Aorta (tissue), 5 donors: ENCODE measurements at places on chromosomes 2 and 18. TPM values are rescaled to one million over a fixed set of nuclear protein-coding genes. Genes with fewer than 3 reads are reported as not detected.

The C2orf78 gene
- not detected for total RNA-seq

DNA sequence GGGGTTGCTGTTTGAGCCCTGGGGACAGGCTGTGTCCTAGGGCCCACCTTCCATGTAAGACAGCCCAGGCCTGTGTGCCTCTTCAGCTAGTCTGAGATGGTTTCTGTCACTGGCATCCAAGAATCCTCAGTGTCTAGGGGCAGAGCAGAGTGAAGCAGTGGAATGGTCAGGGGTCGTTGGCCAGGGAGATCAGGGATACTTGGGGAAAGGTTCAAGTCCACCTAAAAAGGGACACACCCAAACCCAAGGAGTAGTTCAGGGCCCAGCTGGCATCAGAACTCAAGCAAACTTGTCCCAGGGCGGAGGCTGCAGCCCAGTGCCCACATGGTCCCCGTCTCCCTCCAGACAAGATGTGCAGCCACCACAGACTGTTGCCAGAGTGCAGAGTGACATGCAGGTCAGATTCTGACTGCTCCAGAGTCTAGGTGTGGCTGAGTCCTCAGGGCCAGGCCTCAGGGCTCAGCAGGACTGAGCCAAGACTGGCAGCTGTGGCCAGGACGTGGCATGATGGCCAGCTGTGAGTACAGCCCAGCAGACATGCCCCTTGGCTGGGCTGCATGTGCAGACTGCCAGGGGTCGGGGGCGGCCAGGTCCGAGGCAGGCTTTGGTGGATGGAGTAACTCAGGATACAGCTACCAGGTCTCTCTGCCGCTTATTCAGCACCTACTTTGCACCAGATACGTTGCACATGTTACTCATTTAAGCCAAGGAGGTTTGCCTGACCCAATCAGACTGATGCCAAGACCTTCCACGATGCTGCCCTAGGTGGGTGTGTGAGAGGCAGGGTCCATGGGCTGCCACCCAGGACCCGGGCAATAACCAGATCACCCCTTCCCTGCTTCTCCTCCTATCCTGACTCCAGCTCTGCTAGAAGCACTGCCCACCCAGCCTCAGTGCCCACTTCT lies 146.6 kb downstream of the SMAD7 start:
- peak; percentile 67 for DNase-seq
- peaks cover 2% of the 10 kb centered on the region for H3K4me1 ChIP-seq
- H3K4me3 ChIP-seq: no peak overlapping the region

- no peaks in the 10 kb centered on the region for H3K36me3 ChIP-seq
- H3K27me3 ChIP-seq: peaks cover 2% of the 10 kb centered on the region
- H3K4me1 ChIP-seq: no peaks in the 10 kb centered on the region
- no peak overlapping the region for H3K27ac ChIP-seq
- DNase-seq: no peak
These were observed 2114.6 kb upstream of the PIK3C3 start for GRCh38 chr18:39840406-39840805.

- H3K4me1 ChIP-seq: no peaks in the 10 kb centered on the region
- DNase-seq: no peak
- no peaks in the 10 kb centered on the region for H3K27me3 ChIP-seq
- peak overlapping the region; percentile 3 for H3K27ac ChIP-seq
- H3K36me3 ChIP-seq: no peaks in the 10 kb centered on the region
- no peak overlapping the region for H3K4me3 ChIP-seq
These were observed 34.1 kb downstream of the HK2 start for GRCh38 chr2:74867841-74868658.

DNA sequence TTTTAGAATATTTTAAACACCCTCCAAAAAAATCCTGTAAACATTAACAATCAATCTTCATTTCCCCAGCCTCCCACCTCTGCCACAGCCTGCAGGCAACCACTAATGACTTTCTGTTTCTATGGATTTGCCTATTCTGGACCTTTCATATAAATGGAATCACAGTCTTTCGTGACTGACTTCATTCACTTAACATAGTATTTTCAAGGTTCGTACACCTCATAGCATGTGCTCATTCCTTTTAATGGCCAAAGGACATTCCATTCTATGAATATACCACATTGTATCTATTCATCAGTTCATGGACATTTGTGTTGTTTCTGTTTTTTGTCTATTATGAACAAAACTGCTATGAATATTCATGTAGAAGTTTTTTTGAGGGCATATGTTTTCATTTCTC lies 48.5 kb downstream of the NAT8 start:
- H3K27ac ChIP-seq: no peak overlapping the region
- H3K4me3 ChIP-seq: no peak overlapping the region
- H3K36me3 ChIP-seq: no peaks in the 10 kb centered on the region
- no peaks in the 10 kb centered on the region for H3K27me3 ChIP-seq
- DNase-seq: no peak

DNA sequence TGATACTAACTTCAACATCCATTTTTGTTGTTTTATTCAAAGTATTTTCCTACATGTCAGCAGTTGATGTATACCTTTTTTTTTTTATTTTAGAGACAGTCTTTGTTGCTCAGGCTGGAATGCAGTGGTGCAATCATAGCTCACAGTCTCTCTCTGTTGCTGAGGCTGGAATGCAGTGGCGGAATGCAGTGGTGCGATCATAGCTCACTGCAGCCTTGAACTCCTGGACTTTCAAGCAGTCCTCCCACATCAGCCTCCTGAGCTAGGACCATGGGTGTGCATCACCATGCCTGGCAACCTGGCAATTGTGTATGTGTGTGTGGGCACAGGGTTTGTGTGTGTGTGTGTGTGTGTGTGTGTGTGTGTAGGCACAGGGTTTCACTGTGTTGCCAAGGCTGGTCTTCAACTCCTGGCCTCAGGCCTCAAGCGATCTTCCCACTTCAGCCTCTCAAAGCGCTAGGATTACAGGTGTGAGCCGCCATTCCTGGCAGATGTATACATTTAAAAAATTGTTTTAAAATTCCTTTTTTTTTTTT lies 24.8 kb downstream of the SANBR start:
- no peaks in the 10 kb centered on the region for H3K36me3 ChIP-seq
- no peak for DNase-seq
- no peaks in the 10 kb centered on the region for H3K27me3 ChIP-seq
- no peak overlapping the region for H3K4me3 ChIP-seq
- H3K27ac ChIP-seq: no peak overlapping the region

The GATA6 gene
- 41.5 TPM for total RNA-seq

GRCh38 chr18:59904011-59904601 lies 4.3 kb downstream of the PMAIP1 start:
- H3K4me3 ChIP-seq: no peak overlapping the region
- H3K36me3 ChIP-seq: no peaks in the 10 kb centered on the region
- H3K27ac ChIP-seq: no peak overlapping the region

The ALPG gene
- not detected for total RNA-seq

- no peaks in the 10 kb centered on the region for H3K27me3 ChIP-seq
- H3K36me3 ChIP-seq: no peaks in the 10 kb centered on the region
- DNase-seq: no peak
These were observed 217.0 kb upstream of the ZNF521 start for GRCh38 chr18:25568986-25569385.

DNA sequence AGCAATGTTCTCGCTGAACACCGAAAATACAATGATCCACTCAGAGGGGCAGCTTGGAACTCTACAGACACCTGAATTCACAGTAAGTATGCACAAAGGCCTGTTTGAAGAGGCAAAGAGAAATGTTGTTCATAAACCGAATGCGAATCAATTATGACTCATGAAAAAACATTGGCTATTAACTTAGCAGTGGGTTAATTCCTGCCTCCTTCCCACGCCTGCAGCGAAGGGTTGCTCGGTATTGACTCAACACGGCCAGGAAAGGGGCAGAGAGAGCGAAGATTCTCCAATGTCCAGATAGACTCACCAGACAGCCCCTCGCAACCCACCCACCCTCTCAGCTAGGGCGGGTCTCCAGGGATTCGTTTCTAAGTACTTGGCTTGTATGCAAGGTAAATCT lies 9.4 kb downstream of the CRACDL start:
- DNase-seq: no peak
- H3K27me3 ChIP-seq: no peaks in the 10 kb centered on the region
- no peaks in the 10 kb centered on the region for H3K4me1 ChIP-seq
- H3K27ac ChIP-seq: no peak overlapping the region

DNA sequence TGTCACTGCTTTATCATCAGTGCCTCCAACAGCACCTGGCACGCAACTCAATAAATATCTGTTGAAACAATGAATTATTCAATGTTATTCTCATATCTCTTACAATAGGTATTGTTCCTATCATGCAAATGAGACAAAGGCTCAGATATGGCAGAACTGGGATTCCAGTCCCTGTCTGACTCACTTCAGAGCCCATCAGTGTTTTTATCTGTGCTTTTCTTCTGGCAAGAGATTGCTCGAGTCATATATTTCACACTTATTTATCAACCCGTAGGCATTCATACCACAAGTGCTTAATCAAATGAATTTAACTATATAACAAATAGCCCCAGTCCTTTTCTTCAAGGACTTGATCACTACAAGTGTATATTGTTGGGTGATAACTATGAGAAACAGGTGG lies 76.4 kb upstream of the TSPYL6 start:
- no peaks in the 10 kb centered on the region for H3K36me3 ChIP-seq
- DNase-seq: no peak
- no peak overlapping the region for H3K27ac ChIP-seq
- H3K27me3 ChIP-seq: no peaks in the 10 kb centered on the region
- H3K4me1 ChIP-seq: peaks cover 2% of the 10 kb centered on the region
- no peak overlapping the region for H3K4me3 ChIP-seq

GRCh38 chr2:233288663-233289062 lies 19.0 kb upstream of the SAG start:
- H3K4me3 ChIP-seq: no peak overlapping the region
- H3K27ac ChIP-seq: no peak overlapping the region
- peaks cover 22% of the 10 kb centered on the region for H3K36me3 ChIP-seq
- no peak for DNase-seq
- H3K27me3 ChIP-seq: no peaks in the 10 kb centered on the region

DNA sequence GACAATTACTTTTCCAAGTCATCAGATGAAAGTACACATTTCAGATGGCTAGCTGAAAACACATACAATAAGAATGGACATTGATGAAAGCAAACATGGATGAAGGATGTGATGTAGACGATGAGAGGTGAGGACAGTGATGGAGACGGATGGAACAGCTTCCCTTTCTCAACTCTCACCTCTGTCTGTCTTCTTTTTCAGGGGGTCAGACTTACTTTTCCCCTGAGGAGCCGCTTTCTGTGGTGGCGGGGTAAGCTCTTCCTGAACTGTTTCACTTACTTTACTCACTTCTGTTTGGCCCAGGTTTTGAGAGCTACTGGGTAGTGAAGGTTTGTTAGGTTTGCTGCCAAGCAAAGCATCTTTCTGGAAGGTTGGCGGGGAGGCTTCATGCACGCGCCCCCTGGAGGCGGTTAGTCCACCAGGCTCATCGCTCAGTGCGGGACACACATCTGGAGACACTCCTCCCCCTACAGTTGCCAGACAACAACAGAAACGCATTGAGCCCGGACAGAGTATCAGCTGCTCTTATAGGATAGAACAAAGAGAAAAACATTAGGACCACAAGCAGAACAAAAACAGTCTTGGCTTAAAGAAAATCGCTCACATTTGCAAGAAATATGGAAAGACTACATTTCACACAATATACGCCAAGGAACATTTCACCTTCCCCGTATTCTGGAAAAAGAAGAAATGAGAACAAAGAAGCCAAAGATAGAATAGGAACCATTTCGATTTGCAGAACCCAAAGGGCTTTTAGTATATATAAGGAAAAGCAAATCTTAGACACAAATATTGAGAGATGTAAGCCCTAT lies 90.5 kb downstream of the MYOM1 start:
- DNase-seq: peak; percentile 90
- no peak overlapping the region for H3K4me3 ChIP-seq
- peaks cover 8% of the 10 kb centered on the region for H3K36me3 ChIP-seq

The OSR1 gene
- total RNA-seq: 48.6 TPM

GRCh38 chr2:92072461-92073035 lies 2798.7 kb upstream of the TEKT4 start:
- H3K36me3 ChIP-seq: no peaks in the 10 kb centered on the region
- no peak for DNase-seq
- no peaks in the 10 kb centered on the region for H3K27me3 ChIP-seq
- H3K27ac ChIP-seq: no peak overlapping the region
- no peaks in the 10 kb centered on the region for H3K4me1 ChIP-seq

DNA sequence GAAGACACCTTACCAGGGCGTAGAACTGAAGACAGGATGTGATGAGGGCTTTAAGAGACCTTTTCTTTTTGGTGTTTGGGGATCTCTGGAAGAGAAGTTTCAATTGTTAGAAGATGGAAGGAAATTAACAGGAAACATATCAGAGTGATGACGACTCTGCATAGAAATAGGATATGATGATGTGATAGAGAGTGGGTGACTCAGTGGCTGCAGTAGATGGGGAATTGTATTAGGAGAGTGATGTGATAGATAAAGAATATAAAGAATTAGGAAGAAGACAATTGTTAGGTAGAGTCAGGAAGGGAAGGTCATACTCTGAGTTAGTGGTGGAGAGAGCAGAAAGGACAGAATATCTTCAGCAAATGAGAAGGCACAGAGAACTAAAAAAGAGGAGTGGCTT lies 593.9 kb downstream of the NYAP2 start:
- H3K27ac ChIP-seq: no peak overlapping the region
- no peaks in the 10 kb centered on the region for H3K36me3 ChIP-seq
- peaks cover 1% of the 10 kb centered on the region for H3K4me1 ChIP-seq
- no peak for DNase-seq

GRCh38 chr2:241961454-241961853 lies 91.9 kb downstream of the RTP5 start:
- H3K36me3 ChIP-seq: no peaks in the 10 kb centered on the region
- no peak overlapping the region for H3K4me3 ChIP-seq
- no peaks in the 10 kb centered on the region for H3K27me3 ChIP-seq
- no peak overlapping the region for H3K27ac ChIP-seq
- DNase-seq: no peak

The CLEC4F gene
- total RNA-seq: 0.72 TPM

DNA sequence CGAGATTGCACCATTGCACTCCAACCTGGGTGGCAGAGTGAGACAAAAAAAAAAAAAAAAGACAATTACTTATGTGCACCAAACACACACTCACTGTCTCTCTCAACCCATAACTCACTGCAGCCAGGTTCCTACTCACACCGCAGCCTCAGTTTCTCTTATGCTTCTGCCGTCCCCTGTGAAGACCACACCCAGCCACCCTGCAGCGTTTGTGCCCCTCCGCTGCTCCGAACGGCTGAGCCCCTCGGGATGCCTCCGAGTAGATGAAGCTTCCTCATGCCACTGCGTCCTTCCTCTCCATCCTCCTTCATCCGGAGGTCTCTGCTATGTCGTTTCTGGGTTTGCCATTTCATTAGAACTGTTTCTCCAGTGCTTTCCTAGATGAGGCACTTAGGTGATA lies 160.1 kb downstream of the TWIST2 start:
- DNase-seq: no peak
- no peaks in the 10 kb centered on the region for H3K27me3 ChIP-seq
- no peaks in the 10 kb centered on the region for H3K4me1 ChIP-seq
- H3K4me3 ChIP-seq: no peak overlapping the region
- H3K27ac ChIP-seq: no peak overlapping the region
